ENCODE measurements at places on chromosomes 7 and 10. TPM values are rescaled to one million over a fixed set of nuclear protein-coding genes. Genes with fewer than 3 reads are reported as not detected.

PRKCQ gene
- polyA plus RNA-seq, result 11.9 TPM

MOGAT3 gene
- not detected for polyA plus RNA-seq

GRCh38 chr7:94295850-94296249, 98.8 kb upstream of the COL1A2 start:
- no peak overlapping the region for H3K27ac ChIP-seq
- no peaks in the 10 kb centered on the region for H3K27me3 ChIP-seq
- DNase-seq, result no peak
- no peaks in the 10 kb centered on the region for H3K4me1 ChIP-seq
- no peak overlapping the region for H3K4me3 ChIP-seq

DNA sequence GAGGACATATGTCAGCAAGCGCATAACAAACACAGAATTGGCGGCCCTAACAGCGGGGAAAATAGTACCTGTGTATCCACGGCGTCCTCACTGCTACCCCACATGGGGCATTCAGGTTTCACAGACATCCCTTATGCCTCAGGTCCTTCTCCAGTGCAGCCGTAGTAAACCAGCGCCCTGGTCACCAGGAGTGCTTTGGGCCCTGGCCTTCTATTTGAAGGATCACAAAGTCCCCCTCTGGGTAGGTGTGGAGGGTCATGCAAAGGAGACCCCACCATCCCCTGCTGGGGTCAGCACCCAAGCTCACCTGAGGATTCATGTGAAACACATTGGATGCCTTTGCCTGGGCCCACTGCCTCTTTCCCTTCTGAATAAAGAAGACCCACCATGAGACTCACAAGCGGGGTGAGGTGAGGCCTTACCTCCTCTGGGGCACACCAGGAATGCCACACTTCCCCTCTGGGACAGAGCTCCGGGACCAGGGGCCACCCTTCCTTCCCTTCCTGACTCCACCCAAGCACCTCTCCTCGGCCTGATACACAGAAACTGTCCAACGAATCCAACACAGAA, 18.8 kb downstream of the CLRN3 start:
- no peak overlapping the region for H3K4me3 ChIP-seq
- DNase-seq, result no peak
- no peaks in the 10 kb centered on the region for H3K27me3 ChIP-seq
- no peaks in the 10 kb centered on the region for H3K36me3 ChIP-seq
- no peak overlapping the region for H3K27ac ChIP-seq

DNA sequence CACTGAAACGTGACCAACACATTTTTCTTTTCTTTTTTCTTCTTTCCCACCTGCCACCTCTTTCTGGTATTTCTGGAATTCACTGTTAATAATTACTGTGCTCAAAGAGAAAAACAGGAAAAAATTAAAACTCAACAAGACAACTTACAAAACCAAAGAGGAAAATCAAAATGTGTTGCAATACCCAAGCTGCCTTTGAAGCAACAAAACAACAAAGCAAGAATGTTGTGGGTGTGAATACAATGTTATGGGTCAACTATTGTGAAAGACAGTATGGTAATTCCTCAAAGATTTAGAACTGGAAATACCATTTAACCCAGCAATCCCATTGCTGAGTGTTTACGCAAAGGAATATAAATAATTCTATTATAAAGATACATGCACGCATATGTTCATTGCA, 415.1 kb downstream of the GFRA1 start:
- no peak overlapping the region for H3K4me3 ChIP-seq
- no peaks in the 10 kb centered on the region for H3K27me3 ChIP-seq
- no peaks in the 10 kb centered on the region for H3K4me1 ChIP-seq
- DNase-seq, result no peak
- H3K36me3 ChIP-seq, result no peaks in the 10 kb centered on the region

DNA sequence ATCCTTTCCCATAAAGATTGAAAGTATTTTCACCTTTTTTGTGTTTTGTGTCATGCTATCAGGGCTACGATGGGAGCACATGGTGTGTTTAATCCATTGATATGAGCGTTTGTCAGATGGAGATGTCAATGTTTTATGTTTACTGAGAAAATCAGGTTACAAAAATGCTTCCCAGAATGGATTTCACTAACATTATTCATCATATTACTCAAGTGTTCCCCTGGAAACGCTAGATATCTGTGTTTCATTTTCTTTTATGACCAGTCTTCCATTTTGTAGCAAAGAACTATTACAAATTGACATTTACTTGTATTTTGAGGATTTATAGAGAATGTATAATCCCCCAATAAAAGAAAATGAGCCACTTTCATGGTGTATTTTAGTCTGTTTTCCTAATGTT, 293.5 kb upstream of the AKR1E2 start:
- DNase-seq, result no peak
- no peaks in the 10 kb centered on the region for H3K36me3 ChIP-seq

- H3K4me3 ChIP-seq, result no peak overlapping the region
- H3K36me3 ChIP-seq, result no peaks in the 10 kb centered on the region
- H3K27me3 ChIP-seq, result no peaks in the 10 kb centered on the region
- H3K27ac ChIP-seq, result no peak overlapping the region
- no peaks in the 10 kb centered on the region for H3K4me1 ChIP-seq
These were observed 345.6 kb upstream of the LRGUK start for GRCh38 chr7:133781486-133782090.

GRCh38 chr7:2518737-2519118, 846 bp upstream of the LFNG start:
- no peak overlapping the region for H3K4me3 ChIP-seq
- no peaks in the 10 kb centered on the region for H3K36me3 ChIP-seq
- H3K27me3 ChIP-seq, result no peaks in the 10 kb centered on the region
- DNase-seq, result no peak
- H3K4me1 ChIP-seq, result no peaks in the 10 kb centered on the region

GRCh38 chr7:50351267-50351666, 46.8 kb downstream of the IKZF1 start:
- H3K4me1 ChIP-seq, result peaks cover 24% of the 10 kb centered on the region
- no peaks in the 10 kb centered on the region for H3K27me3 ChIP-seq
- no peak overlapping the region for H3K4me3 ChIP-seq
- peak overlapping the region; percentile 38 for H3K27ac ChIP-seq

Measured in K562 (cell line).